ENCODE measurements at places on chromosomes 1 and 21.

DNA sequence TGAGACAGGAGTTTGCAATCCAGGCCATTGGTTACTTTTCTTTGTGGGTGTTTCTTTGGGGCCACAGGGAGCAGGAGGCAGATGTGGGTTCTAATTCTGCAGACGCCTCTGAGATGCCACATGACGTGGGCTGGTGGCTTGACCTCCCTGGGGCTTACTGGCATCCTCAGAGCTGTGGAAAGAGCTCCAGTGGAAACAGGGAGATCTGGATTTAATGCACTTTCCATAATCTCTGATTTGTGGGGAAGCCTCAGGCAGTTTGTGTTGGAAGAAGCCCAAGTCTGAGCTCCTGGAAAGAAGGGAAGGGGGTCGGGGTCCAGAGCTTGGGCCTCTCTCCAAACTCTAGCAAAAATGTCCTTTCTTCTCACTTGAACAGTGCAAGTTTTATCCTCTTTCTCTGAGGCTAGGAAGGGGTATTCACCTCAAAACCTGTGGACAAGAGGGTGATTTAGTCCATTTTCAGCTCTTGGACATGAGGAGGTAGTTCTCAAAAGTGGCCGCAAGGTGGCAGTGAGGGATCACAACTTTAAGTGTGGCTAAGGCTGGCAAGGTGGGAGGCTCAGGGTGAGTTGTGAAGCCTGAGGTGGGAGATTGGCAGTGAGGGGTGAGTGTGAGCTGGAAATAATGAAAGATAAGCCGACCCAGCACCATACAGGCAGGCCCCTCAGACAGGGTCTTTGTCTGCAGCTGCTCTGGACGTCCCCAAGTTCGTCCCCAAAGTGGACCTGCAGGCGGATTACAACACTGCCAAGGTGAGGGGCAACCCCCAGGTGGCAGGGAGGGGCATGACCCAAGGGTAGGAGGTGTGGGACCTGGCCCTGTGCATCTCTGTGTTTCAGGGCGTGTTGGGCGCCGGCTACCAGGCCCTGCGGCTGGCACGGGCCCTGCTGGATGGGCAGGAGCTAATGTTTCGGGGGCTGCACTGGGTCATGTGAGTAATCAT is 9.2 kb downstream of the IKBKE start:
- peak; percentile 82 for DNase-seq

DNA sequence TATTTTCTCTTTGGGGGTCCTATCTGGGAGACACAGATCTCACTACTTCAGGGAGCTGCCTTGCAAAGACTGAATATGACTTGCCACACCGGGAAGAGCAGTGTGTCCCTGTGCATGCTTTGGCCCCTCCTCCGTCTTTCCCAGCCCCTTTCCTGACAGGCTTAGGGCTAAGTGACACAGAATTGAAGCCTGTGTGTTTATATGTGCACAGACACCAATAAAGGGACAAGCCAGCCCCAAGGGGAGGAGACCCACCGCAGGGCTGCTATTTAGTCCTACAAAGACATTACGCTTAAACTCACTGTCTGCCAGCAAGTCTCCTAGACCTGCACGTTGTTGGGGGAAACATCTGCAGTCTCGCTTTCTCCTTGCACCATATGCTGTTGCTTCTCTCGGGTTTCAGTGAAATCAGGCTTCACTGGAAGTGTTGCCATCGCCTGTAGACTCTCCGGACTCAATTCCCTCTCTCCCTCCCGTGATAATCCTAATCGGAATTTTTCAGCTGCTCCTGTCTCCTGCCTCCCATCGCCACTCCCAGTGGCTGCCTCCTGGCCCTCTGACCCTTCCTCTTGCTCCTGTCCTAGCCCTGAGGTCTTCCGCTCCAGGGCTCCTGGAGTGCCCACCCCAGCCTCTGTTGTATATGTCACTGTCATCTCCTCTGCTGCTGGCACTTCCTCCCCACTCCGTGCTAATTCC is 58.5 kb upstream of the LRRC53 start:
- no peak for DNase-seq

DNA sequence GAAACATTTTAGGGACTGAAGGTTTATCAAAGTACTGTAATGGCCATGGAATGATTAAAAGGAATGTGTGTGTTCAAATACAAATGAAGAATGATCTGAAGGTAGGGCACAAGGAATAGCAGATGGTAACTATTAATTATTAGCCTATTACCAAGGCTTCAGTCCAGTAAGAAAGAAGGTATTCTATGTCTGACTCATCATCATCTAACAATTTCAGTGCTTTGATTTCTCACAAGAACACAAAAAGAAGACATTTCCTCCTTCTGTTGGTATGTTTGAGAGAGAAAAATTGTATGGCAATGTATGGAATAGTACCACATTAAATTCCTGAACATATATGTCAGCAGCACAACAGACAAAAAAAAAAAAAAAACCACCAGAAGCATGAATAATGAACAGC is 57.5 kb downstream of the TYW3 start:
- DNase-seq = peak; percentile 14

DNA sequence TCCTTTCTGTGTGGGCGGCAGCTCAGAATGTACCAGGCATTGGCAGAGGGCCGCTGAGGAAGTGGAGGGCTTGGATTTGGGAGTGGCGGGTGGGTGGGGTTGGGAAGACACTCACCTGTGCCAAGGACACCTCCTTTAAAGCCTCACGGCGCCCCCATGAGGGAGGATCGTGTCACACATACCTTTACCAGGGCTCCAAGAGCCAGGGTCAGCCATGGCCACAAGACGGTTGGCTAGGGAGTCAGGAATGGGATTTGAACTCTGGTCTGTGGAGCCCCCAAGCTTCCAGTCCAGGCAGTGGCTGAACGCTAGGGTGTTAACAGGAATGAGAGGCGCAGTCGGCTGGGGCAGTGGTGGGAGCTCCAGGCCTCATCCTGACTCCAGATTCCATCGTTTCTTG is 4.6 kb downstream of the NBL1 start:
- peak; percentile 74 for DNase-seq

DNA sequence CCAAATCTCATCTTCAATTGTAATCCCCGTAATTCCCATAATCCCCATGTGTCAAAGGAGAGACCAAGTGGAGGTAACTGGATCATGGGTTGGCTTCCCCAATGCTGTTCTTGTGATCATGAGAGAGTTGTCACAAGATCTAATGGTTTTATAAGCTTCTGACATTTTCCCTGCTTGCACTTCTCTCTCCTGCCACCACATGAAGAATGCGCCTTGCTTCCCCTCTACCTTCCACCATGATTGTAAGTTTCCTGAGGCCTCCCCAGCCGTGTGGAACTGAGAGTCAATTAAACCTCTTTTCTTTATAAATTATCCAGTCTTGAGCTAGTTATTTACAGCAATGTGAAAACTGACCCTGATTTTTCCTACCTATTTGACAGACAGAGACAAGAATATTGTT is 162.5 kb upstream of the SYT6 start:
- DNase-seq = no peak

GRCh38 chr21:39094847-39095579 is 88.2 kb downstream of the PSMG1 start:
- DNase-seq = no peak

DNA sequence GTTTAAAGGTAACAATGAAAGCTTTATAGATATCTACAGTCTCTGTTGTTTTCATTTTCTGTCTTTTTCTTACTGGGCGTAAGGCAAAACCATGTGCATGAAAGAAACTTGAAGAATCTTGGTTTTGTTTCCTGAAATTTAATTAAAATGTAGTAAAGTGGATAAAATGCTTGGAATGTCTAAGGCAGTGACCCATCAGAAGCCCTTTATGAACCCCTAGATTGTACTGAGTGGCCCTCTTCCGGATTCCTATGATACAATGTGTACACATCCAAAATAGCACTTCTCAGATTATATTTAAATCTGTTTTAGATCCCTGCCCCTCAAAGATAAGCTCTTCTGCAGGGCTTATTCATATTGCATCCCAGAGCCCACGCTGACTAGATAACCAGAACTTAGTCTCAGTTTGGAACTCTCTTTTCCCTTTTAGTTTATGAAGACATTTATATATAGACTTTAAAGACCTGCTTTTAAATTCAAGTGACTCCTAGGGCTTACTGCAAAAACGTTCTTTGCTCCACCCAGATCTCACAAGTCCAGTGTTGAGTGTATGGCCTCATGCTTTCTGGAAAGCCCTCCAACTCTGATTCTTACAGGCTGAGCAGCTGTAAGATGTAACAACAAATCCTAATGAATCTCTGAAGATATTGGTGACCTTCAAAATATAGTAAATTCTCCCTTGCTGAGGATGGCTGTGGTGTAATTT is 142.9 kb downstream of the LRRC7 start:
- no peak for DNase-seq

DNA sequence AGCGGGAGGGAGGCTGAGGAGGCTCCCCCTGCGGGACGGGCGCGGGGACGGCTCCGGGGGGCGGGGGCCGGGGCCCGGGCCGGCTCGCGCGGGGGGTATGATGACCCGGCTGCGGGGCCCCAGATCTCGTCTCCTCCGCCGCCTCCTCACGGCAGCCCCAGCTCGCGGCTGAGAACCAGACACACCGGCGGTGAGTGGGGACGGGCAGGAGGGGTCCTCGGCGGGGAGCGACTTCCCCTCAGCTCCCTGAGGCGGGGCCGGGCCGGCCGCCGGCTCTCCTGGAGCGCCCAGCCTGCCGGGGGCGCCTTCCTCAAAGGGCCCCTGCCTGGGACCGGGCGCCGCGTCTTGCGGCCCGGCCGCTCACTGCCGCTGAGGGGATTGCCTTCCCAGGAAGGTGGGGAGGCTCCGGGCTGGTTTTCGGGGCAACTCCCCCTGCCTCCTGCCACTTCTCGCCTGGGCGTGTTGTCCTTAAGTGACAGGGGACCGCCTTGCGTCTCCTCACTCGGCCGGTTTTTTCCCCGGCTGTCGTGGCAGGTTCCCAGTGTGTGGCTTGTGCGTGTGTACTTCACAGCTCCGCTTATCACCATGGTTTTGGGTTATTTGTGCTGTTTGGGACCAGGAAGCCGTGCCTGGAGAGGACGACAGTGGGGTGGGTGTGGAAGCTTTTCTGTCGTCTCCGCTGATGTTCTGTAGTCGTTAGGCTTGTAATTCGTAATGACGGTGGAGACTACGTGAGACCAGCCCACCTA is 800 bp downstream of the HIPK1 start:
- peak; percentile 48 for DNase-seq

- no peak for DNase-seq
These were observed 1.0 kb upstream of the S100B start for GRCh38 chr21:46605767-46606426.

DNA sequence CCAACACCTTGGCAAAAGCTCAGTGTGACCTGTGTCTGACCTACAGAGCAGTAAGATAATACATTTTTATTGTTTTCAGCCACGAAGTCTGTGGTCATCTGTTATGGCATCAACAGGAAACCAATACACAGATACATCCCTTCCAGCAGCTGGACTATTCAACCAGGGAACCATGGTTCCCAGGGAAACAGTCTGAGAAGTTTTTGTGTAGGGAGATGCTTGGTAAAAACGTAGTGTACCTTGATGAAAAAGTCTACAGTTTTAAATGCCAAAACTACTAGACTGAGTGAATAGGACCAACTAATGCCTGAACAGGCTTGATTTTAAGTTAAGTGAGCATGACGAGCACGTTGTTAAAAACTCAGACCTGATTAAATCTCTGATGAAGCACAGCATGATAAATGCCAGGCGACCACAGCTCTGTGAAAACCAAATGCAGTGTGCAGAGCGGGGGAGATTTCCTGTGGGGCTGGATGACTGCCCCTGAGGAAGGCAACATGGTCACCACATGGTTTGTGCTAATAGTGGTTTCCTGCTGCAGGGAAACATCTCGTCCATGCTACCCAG is 228.9 kb downstream of the TNR start:
- no peak for DNase-seq

DNA sequence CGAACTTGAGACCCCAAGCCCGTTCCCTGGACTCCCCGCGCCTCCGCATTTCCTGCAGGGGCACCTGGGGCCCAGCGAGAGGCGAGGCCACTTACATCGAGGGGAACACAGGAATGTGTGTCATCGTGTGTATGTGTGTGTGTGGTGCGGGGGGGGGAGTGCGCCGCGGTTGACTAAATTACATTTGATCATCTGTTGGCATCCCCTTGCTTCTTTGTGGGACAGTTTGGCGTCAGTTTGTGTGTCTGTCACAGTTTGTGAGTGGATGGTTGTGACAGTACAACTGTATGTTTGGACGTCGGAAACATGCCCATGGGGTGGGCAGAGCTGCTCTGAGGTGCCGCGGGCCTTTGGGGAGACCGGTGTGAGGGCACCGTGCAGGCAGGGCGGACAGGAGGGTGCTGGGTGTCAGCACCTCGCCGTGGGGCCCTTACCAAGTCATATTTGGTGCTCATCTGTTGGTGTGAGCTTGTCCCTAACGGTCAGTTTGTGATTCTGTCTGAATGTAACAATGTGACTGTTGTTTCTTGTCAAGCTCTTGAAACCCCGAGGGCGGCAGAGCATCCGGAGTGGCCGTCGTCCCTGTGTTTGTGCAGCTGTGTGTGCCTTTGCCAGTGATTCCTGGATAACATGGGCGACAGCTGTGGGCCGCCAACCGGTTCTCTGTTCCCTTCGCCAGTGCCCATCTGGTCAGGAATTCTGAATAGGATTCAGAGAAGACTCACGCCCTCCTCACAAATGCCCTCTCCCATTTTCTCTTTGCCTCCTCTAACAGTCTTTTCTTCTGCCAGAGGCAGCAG is 899 bp downstream of the OPRD1 start:
- DNase-seq = no peak

DNA sequence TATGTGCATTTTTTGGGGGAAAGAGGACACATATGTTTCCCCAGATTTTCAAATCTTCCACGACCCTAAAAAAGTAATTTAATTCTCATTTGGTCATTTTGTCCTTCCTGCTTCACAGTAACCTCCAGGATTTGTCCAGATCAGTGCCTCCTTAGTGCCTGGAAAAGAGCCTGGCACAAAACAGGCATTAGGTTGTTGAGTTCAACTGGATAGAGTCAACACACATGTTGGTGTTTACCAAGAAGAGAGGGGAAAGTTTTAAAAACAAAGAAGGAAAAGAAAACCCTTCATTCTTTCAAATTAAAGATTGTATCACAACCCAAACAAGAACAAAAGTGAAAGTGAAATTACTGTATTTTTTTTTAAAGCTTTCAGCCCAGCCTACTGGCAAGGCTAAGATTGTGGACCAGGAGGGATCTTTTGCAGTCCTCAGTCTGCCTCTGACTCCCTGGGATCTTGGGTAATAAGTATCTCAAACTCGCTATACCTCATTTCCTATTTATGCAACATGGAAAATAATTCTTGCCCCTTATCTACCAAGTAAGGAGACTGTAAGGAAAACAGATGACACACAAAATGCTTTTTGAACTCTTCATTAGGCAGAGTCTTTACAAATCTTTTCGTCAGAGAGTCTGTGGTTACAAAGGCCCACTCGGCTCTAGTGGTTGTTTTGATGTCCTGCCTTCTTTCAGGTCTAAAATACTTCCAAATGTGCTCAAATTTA is 57.8 kb downstream of the ZNF281 start:
- peak; percentile 58 for DNase-seq

- DNase-seq = no peak
These were observed 63.0 kb downstream of the RAP1GAP start for GRCh38 chr1:21605964-21606705.
